ENCODE measurements at places on chromosomes 7 and 10.

GRCh38 chr10:46525177-46525823 is 31.2 kb downstream of the GPRIN2 start:
- peak; percentile 80 for DNase-seq

DNA sequence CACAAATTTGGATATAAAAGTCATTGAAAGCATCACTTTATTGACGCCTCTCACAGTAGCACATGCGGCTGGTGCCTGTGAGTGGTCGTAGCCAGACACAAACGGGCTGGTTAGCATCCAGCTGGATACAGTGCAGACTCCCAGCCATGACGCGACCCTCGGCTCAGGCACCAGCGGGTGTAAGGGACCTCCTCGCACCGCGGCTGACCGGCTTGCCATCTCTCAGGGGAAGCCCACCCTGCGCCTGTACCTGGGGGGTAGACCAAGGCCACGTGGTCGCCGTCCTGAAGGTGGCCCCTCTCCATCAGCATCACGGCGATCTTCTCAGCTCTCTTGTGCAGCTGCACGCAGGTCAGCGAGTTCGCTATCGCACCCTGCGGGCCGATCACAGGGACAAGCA is 213.8 kb downstream of the ZMYND11 start:
- no peak for DNase-seq

DNA sequence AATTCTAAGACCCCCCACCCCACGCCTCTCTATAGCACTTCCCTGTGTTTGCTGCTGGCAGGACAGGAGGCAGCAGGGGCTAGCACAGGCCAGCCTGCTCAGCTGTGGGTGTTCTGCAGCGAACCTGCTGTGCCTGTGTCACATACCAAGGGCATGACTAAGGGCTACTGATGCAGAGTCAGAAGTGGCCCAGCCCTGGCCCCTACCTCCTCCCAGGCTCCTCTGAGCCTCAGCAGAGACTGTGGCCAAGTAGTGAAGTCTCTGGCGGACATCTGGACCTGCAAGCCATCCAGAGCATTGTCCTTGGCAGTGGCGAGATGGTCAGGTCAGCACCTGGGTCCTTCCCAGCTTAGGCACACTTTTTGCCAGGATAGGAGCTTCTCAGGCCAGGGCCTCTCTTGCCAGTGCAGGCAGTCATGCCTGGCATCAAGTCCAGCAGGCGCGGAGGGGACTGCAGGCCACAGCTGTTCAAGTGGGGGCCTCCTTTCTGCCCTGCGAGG is 116.3 kb upstream of the RET start:
- peak; percentile 55 for DNase-seq

DNA sequence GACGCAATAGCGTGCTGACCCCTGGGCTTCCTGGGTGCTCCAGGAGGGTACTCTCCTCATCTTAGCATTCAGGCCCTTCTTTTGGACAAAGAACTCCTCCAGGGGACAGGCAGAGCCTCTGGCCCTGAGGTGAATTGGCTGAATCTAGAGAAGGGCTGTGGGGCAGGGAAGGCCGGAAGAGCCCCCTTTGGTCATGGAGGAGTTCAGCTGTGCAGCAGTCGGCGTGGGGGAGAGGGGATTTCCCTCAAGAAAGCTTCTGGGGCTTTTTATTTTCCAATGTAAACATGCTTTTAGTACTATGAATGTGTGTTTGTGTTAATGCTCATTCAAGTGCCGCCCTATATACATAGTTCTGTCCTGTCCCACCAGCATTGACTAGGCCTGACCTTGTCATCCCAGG is 38.8 kb downstream of the FIGNL1 start:
- no peak for DNase-seq

GRCh38 chr10:114605155-114605797 is 52.8 kb downstream of the ABLIM1 start:
- DNase-seq: no peak

All from AG20443 (cell line).